ENCODE measurements at places on chromosomes 2 and 18. TPM values are rescaled to one million over a fixed set of nuclear protein-coding genes. Genes with fewer than 3 reads are reported as not detected.

CHAC2 gene
- 6.8 TPM for polyA plus RNA-seq

STRADB gene
- polyA plus RNA-seq: 40.0 TPM

DPYSL5 gene
- polyA plus RNA-seq: not detected

SEH1L gene
- polyA plus RNA-seq: 27.2 TPM

GCG gene
- not detected for polyA plus RNA-seq

ALK gene
- polyA plus RNA-seq: not detected

GKN2 gene
- not detected for polyA plus RNA-seq

ANTXR1 gene
- not detected for polyA plus RNA-seq

RFTN2 gene
- polyA plus RNA-seq: not detected
